ENCODE measurements at places on chromosomes 3 and 15.

GRCh38 chr3:13045241-13045903, 27.9 kb downstream of the IQSEC1 start:
- DNase-seq: no peak

- DNase-seq: no peak
Measured at GRCh38 chr3:59884409-59884808, 834.6 kb upstream of the CFAP20DC start.

GRCh38 chr3:101081999-101082398, 88.8 kb upstream of the ABI3BP start:
- no peak for DNase-seq

GRCh38 chr15:78533331-78533730, 6.9 kb upstream of the PSMA4 start:
- DNase-seq: no peak

DNA sequence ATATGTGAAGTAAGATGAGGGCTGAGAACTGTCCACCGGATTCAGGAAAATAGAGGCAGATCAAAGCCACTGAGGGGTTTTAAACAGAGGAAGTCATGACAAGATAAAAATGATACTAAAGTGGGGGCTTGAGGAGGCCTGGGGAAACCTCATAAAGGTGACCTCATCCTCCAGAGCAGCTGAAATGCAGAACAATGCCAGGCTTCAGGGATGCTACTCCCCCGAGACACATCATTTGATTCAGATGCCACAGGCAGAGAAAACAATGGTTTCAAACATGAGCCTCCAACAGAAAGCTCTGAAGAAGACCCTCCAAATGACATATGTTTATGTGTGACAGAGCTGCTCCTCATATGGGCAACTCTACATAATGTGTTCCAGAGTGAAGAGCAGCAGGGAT, 6.4 kb downstream of the CFAP20DC start:
- DNase-seq: peak; percentile 94

DNA sequence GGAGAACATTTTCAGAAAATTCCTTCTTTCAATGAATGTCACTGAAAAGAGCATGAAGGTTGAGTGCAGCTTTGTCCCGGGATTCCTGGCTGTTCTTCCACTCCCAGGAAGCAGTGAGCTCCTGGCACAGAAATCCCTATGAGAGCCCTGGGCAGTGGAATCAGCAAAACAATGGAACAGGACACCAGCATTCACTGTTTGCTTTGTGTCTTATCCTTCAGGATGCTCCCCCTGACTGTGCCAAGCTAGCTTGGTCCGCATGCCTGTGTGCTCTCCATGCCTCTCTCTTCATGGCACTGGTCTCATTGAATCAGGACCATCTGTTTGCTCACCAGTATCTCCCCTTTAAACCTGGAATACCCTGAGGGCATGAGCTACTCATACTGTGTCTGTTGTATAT, 102.0 kb upstream of the GADL1 start:
- DNase-seq: peak; percentile 38

DNA sequence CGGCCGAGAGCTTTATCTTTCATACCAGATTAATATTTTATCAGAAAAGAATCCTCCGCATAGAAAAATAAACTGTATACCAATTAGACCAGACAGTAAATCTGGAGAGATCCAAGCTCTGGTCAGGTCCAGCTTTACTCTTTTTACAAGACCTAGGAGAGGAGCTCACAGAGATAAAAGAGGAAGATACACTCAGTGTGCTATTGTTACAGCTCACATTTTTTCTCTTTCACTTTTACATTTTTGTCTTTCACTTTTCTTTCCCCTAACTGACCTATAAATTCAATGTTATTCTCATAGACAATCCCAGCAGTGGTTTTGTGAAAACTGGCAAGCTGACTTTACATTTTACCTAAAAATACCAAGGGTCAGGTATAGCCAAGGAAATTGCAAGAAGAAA, 55.8 kb downstream of the GUCA1C start:
- DNase-seq: no peak

- DNase-seq: no peak
Measured at GRCh38 chr3:135513106-135514059, 452.1 kb upstream of the PPP2R3A start.

GRCh38 chr3:121698476-121698875, 37.8 kb upstream of the HCLS1 start:
- no peak for DNase-seq

GRCh38 chr15:93150910-93151881, 62.2 kb upstream of the RGMA start:
- DNase-seq: no peak

- DNase-seq: no peak
Measured at GRCh38 chr15:63136742-63137141, 15.1 kb downstream of the LACTB start.

DNA sequence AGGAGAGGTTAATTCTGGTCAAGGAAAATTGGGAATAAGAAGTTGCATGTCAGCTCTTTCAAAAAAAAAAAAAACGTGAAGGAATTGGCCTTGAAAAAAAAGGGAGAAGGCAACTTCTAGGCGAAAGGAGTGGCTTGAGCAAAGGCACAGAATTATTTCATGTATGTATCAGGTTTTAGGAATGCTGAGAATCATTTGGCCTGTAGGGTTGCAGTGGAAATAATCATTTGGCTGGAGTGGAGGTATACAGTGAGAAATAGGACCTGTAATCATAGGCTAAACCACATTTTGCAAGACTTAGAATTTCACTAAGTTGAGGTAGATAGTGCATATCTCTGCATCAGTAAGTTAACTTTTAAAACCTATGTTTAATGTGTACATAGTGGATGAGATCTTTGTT, 54.9 kb downstream of the EPHA6 start:
- DNase-seq: no peak

GRCh38 chr15:84608707-84609284, 8.0 kb downstream of the ZSCAN2 start:
- DNase-seq: no peak

DNA sequence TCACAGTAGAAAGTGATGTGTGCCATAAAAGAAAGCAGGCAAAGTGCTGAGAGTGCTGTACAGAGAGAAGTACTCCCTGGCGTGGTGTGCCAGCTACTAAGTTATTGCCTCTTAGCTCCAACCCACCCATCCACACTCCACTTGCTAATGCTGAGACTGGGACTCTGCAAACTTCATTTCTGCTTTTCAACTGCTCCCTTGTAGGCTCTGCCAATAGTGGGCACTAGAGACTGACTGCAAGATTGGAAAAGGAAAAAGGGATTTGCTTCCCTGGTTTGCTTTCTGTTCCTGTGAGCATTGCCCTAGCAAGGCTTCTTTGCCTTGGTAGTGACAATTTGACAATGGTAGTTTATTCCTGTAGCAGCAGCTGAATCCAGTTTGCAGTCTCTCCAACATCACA, 56.5 kb upstream of the TMEM108 start:
- DNase-seq: no peak

DNA sequence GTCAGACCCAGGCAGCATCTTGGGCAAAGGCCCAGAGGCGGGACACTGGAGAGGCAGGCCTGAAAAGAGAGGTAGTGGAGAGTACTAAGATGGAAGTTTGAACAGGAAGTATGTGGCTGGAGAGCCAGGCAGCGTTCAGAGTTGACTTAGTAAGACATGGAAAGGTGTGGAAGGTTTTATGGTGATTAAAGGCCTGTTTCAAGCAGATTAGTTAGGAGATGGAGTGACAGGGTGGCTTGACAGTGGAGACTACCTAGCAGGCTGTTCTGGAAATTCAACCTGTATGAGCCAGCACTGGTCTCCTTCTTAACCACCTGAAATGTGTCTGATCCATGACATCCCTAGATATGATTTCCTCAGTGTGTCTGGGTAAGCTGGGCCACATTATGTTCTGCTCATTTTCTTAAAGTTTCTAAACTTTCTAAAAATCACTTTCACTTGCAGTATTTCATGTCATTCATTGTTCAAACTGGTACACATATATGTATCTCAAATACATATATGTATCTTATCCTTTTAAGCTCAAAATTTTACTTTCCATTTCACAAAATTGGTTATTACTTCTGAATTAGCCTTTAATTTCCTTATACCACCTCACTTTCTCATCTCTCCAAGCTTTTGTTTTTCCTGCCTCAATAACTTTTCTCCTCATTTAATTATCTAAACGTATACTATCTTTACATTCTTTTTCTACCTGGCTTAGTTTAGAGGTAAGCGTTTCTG, 43.4 kb upstream of the ARL14 start:
- DNase-seq: no peak

DNA sequence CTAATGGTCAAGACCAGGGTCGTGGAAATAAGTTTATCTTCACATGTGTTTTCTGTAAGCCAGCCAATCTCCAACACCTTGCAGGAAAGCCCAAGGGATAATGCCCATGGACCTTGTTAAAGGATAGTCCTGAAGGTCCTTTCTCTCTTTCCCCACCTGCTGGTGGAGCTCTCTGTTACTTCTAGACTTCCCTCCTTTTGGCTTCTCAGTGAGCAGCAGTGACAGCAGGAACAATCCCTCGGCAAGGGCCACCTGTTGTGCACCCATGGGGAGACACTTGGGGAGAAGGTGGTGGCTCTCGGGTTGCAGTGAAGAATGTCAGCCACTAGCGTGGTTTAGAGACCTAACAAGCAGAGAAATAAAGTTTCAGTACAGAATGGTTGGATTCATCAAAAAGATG, 84.0 kb upstream of the OSBPL11 start:
- DNase-seq: no peak

- no peak for DNase-seq
Measured at GRCh38 chr15:77027697-77028450, 32.9 kb downstream of the PSTPIP1 start.

- no peak for DNase-seq
Measured at GRCh38 chr15:82530606-82531379, 9.5 kb downstream of the RPS17 start.

GRCh38 chr3:171277456-171278298, 182.5 kb downstream of the TNIK start:
- no peak for DNase-seq

GRCh38 chr3:37920156-37920699, 58.5 kb downstream of the CTDSPL start:
- no peak for DNase-seq

DNA sequence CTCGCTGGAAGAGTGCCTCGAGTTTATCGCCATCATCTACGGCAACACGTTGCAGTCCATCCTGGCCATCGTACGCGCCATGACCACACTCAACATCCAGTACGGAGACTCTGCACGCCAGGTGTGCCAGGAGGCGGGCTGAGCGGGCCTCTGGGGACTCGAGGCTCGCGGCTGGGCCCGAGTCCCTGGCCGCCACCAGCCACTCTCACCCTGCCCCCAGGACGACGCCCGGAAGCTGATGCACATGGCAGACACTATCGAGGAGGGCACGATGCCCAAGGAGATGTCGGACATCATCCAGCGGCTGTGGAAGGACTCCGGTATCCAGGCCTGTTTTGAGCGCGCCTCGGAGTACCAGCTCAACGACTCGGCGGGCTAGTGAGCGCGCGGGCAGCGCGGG, 1.9 kb downstream of the GNAT1 start:
- no peak for DNase-seq

DNA sequence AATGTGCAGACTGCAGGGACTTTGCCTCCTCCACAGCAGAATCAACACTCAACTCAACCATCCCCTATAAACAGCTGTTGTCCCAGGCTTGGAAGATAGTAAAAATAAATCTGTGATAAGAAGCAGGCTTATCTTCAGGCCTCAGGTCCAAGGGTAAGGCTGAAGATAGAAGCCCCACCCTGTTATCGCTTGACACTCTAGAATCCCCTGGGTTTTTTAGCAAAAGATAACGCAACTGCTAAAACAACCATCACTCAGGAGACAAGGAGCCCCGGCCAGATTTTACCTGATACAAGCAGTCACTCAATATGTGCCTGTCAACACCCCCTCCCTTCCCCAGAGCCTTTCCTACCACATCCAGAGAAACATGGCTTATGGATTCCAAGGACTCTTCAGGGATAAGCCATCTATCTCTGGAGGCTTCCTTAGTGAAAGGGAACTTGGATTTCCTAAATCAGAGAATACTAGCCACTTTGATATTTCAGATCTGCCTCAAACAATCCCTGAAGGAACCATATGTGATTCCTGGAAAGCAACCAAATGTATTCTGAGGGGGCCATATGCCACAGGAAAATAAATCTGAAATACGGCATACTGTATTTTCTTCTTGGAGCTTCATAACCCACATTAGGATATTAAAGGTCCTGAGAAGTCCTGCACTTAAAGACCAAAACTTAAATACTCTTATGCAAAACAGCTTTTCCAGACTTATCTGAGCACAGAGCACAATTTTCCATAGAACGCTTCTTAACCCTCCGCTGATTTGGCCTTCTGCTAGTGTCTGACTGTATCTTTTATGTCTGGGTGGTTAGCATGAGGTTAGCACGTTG, 60.4 kb downstream of the LYZL4 start:
- no peak for DNase-seq

DNA sequence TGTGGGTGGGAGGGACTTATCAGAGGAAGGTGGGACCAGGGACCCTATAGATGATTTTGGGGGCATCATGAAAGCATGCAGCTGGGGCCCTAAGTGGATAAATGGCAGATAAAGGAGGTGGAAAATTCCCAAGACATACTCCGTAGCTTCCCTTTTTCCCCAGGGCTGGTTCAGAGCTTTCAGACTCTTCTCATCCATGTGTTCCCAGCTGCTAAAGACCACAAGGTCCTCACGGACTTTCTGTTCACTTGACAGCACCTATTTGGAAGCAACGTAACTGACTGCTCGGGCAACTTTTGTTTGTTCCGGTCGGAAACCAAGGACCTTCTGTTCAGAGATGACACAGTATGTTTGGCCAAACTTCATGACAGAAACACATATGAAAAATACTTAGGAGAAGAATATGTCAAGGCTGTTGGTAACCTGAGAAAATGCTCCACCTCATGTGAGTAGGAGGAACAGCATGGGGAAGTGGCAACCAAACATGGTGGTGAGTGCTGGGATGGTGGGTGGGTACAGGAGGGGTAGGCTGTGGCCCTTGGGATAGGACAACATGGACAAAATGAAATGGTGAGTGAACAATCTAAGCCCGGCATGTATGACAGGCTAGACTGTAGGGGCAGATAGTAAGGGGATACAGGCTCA, 28.7 kb upstream of the SRPRB start:
- DNase-seq: no peak

GRCh38 chr15:93288728-93289294, 199.8 kb upstream of the RGMA start:
- DNase-seq: no peak

DNA sequence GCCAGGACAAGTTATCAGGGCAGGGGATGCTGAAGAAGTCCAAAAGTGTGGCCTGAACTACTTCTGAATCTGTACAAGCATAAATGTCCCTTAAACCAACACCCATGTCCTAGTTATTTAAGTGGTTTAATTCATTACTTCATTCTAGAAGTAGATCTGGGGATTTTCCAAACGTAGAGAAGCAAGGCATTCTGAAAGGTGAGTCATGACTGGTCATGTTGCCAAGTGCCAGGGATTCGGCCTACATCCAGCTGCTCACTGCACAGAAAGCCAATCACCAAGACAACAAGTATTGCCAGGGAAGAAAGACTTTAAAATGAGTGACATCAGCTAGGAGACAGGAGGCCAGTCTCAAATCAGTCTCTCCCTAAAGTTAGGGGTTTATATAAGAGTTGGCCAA, 396.6 kb downstream of the GABRB3 start:
- no peak for DNase-seq

- no peak for DNase-seq
Measured at GRCh38 chr3:95971573-95971972, 842.8 kb upstream of the EPHA6 start.
